ENCODE measurements at places on chromosomes 2 and 18.

GRCh38 chr2:38619458-38620164 is 16.9 kb upstream of the HNRNPLL start:
- H3K4me3 ChIP-seq: no peak overlapping the region
- H3K27me3 ChIP-seq: peaks cover 5% of the 10 kb centered on the region
- no peak overlapping the region for H3K27ac ChIP-seq
- no peaks in the 10 kb centered on the region for H3K36me3 ChIP-seq

GRCh38 chr2:225995796-225996461 is 596.4 kb downstream of the NYAP2 start:
- no peaks in the 10 kb centered on the region for H3K36me3 ChIP-seq
- peaks cover 11% of the 10 kb centered on the region for H3K4me1 ChIP-seq
- no peaks in the 10 kb centered on the region for H3K27me3 ChIP-seq
- H3K4me3 ChIP-seq: no peak overlapping the region
- no peak overlapping the region for H3K27ac ChIP-seq

DNA sequence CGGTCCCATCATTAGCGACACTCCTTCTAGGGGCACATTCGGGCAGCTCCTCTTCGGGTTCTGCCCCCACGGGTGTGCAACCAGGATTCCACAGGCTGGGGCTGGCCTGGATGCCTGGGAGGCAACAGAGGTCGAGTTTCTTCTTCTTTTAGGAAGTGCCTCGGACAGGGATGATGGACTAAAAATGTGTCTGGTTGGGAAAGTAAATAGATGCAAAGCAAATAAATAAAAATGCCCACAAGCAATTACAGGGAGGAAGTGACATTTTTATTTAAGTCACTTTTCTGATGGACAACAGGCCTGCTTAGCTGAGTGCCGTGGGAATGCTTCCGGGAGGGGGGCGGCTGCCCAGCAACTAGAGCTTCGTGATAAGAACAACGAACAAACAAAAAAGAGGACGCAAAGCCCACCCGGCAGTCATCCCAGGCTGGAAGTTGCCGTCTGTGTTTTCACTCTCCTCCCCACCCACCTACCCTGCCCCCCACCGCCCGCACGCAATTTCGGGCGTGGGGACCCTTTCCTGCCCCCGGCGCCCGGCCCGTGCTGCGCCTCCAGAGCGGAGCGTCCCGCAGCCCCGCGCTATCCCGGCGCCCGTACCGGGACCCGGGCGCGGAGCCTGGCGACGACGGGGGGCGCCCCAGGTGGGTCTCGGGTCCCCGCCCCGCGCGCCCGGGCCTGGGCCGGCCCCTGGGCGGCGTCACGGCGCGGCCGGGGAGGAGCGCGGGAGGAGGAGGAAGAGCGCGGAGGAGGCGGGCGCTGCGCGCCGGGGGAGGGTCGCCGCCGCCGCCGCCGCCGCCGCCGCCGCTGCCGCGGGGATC is 412 bp upstream of the NCK2 start:
- H3K4me3 ChIP-seq: peak overlapping the region; percentile 87
- H3K27ac ChIP-seq: peak overlapping the region; percentile 10
- no peaks in the 10 kb centered on the region for H3K36me3 ChIP-seq
- peaks cover 6% of the 10 kb centered on the region for H3K4me1 ChIP-seq
- peaks cover 4% of the 10 kb centered on the region for H3K27me3 ChIP-seq

- no peak overlapping the region for H3K4me3 ChIP-seq
- H3K4me1 ChIP-seq: peaks cover 9% of the 10 kb centered on the region
- DNase-seq: peak; percentile 88
Observed at GRCh38 chr2:173028671-173029070, 47.0 kb upstream of the MAP3K20 start.

DNA sequence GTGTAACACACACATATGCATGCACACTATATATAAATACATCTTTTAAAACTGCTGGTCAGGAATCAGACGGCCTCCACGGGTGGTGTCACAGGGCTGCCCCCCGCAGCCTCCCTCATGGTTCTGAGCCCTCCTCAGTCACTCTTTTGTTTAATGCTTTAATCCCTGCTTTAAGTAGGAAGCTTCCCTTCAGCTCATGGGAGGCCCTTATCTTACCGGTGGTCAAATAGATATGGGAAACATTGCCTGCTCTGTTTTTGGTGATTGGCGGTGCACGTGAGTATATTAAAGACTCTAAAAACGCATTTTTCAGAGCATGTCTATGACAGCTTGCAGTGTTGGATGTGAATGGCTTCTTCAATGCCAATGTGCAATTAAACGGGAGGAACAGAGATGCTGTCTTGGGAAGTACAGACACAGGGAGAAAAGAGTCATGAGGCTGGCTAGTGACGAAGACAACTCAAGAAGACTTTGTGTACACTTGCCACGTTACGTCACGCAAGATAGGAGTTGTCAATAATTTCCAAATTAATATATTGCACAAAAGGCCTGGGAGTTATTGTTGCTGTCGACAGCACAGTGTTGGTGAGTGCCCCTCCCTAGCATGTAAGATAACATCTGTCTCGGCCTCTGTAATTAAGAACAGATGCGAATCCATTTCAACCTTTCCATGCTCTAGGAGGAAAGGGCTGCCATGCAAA is 23.3 kb downstream of the GNLY start:
- H3K27ac ChIP-seq: no peak overlapping the region
- no peaks in the 10 kb centered on the region for H3K4me1 ChIP-seq
- H3K27me3 ChIP-seq: peaks cover 14% of the 10 kb centered on the region
- no peak overlapping the region for H3K4me3 ChIP-seq
- H3K36me3 ChIP-seq: no peaks in the 10 kb centered on the region

- DNase-seq: peak; percentile 26
- no peak overlapping the region for H3K27ac ChIP-seq
- H3K27me3 ChIP-seq: no peaks in the 10 kb centered on the region
Observed at GRCh38 chr2:74847070-74847858, 13.3 kb downstream of the HK2 start.

DNA sequence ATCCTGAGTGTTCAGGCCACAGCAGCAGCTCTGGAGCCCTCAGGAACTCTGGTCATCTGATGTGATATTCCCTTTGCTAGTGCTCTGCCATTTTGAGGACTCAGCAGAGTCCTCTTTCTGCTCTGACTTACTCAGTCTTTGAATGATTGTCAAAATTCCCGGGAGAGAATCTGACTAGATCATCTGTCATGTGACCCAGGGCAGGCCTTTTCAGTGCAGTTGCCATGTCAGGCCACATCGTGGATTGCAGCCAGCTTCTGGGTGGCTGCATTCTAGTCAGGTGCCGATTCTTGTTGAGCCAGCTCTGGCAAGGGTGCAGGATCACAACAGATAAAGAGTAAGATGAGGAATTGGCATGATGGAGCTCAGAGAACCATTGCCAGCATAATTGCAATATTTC is 795.6 kb downstream of the CPS1 start:
- no peak overlapping the region for H3K27ac ChIP-seq
- no peaks in the 10 kb centered on the region for H3K4me1 ChIP-seq
- no peaks in the 10 kb centered on the region for H3K27me3 ChIP-seq
- no peak for DNase-seq
- no peak overlapping the region for H3K4me3 ChIP-seq

DNA sequence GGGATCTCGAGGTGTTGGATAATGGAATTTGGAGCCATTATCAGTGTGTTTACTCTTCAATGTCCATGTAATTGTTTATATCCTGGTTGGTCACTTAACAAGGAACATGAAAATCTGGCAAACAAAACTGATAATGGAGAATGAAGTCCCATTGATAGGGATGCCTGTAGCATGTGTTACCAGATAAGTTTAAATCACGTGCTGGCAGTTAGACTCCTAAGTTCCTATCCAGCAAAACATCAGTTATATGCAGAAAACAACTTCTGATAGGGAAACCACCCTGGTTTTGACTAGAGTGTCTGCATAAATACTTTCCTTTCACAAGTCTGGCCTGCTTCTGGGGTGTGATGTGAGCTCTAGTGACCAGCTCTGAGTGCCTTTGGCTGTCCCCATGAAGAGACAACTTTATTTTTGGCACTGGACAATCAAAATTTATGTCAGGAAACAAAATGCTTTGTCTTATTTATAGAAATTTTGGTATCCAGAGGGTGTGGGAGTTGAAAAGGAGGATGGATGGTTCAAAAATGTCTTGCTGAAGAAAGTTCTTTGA is 82.0 kb downstream of the FHOD3 start:
- H3K27me3 ChIP-seq: no peaks in the 10 kb centered on the region
- no peak for DNase-seq
- H3K27ac ChIP-seq: no peak overlapping the region
- H3K36me3 ChIP-seq: no peaks in the 10 kb centered on the region

DNA sequence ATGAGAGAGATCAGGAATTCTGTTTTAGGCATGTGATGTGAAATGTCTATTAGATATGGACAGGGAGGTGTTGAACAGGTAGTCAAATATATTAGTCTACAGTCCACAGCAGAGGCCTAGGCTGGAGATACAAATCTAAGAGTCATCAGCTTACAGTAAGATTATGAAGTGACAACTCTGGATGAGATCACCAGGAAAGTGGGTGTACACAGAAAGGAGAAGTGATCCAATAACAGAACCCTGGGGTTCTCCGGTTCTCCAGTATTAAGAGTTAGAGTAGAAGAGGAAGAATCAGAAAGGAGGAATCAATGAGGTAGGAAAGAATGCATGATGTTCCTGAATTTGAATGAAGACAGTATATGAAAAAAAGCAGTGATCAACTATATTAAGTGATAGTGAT is 362.3 kb downstream of the FIGN start:
- no peak for DNase-seq
- no peaks in the 10 kb centered on the region for H3K4me1 ChIP-seq
- no peak overlapping the region for H3K4me3 ChIP-seq
- no peaks in the 10 kb centered on the region for H3K36me3 ChIP-seq

GRCh38 chr2:86411396-86411795 is 29.8 kb upstream of the KDM3A start:
- no peak for DNase-seq
- H3K27ac ChIP-seq: no peak overlapping the region
- peaks cover 6% of the 10 kb centered on the region for H3K27me3 ChIP-seq
- no peak overlapping the region for H3K4me3 ChIP-seq
- no peaks in the 10 kb centered on the region for H3K4me1 ChIP-seq
- no peaks in the 10 kb centered on the region for H3K36me3 ChIP-seq

DNA sequence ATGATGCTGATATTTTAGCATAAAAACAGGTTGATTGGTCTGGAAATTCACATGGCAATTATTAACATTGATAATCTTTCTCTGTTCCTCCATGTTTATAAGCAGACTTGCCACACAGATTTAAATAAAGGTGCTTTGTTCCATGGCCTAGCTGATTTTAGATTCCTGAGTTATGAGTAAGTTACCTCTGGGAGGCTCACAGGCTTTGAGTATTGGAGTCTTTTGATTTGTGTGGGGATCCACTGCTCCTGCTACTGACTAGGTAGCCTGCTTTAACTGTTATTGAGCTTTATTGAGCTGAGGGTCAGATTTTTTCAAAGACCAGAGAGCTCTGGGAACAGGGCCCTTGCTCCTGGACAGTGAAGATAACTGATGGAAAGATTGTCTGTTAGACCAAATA is 166.1 kb downstream of the ANKRD30B start:
- no peak overlapping the region for H3K27ac ChIP-seq
- DNase-seq: no peak
- no peaks in the 10 kb centered on the region for H3K4me1 ChIP-seq

DNA sequence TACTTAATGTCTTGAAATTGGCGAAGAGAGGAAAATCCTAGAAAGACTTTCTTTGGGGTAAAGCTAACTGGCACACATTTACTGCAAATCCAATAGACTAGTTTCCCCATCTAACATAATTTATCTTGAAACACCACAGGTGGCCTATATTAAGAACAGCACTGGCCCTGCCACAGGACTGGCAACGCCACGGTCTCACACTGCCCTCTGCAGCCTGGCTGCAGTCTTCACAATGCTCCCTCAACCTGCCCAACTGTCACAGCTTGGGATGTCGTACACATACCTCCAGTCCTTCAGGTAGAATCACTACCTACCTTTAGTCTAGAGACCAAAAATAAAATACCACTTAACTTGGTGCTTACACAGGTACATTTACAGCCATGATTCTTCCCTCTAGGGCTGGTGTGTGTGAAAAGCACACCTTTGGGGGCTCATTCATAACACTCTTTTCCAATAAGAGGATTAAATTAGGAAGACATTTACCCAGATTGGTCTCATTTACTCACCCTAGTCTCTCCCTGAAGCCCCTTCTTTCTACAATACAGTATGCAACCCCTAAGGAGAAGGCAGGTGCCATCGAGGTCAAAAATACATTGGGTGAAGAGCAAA is 222.2 kb downstream of the C1D start:
- H3K27ac ChIP-seq: no peak overlapping the region
- no peaks in the 10 kb centered on the region for H3K36me3 ChIP-seq
- H3K27me3 ChIP-seq: no peaks in the 10 kb centered on the region
- no peak overlapping the region for H3K4me3 ChIP-seq
- DNase-seq: peak; percentile 82

- H3K36me3 ChIP-seq: no peaks in the 10 kb centered on the region
- no peak overlapping the region for H3K27ac ChIP-seq
- H3K27me3 ChIP-seq: peaks cover 8% of the 10 kb centered on the region
Observed at GRCh38 chr2:234355021-234355720, 141.7 kb downstream of the ARL4C start.

DNA sequence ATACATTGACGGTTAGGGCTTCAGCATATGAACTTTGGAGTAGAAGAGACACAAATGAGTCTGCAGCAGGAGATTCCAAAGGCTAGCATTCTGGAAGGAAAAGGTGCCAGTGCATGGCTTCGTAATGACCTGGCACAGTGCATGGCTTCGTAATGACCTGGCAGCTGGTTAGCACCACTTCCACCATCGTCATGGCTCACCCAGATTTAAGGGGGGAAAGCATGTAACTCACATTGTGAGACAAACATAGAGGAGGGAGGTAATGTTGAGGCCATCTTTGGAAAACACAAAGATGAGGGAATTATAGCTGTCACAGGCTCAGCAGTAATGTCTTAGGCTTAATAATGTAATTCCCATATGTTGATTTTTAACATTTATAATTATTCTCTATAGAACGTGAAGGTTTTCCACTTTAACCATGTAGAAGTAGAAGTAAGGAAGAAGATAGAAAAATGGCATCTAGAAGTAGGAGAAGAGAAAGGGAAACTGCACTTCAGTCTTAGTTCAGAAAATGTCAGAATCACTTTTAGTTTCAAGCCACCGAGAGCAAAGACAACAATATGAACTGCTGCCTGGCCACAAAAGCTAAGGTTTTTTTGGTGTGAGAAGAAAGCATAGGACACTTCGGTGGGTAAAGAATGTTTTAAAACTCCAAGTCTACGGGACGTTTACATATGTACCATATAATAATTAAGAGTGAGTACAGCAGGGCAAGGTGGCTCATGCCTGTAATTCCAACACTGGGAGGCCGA is 6.8 kb upstream of the STK25 start:
- H3K27ac ChIP-seq: no peak overlapping the region
- DNase-seq: no peak
- no peaks in the 10 kb centered on the region for H3K27me3 ChIP-seq
- no peaks in the 10 kb centered on the region for H3K4me1 ChIP-seq
- no peak overlapping the region for H3K4me3 ChIP-seq

Measured in IMR-90 (cell line).